ENCODE measurements at places on chromosomes 16 and 17.

DNA sequence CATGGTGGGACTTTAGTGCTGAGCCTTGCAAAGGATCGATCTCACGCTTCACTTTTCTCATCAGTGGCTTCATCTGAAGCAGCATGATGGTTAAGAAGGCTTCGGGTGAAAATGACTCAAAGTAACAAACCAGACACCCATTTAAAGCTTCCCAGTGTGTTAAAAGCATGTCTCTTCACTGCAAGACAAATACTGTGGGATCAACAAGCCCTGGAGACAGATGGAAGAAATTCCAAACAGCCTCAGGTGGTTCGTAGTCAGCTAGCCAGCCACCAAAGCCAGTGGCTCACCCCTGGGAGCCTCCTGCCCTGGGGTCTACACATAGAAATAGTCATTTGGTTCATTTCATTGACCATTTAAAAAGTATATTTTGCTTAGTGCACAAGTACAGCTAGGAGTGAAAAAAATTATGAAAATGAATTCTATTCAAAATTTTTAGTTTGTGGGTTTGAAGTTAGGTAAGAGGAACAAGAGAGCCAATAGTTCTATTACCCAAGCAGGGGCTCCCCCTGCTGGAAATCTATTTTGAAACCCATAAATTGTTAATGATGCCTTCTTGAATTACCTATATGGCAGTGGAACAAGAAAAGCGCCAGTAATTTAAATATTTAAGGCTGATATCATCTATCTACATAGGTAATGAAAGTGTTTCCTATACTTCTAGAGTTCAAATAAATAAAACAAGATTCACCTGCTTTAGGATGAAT, 51.6 kb downstream of the PMP22 start:
- DNase-seq, result no peak

- DNase-seq, result no peak
These were observed 25.4 kb upstream of the TOB1 start for GRCh38 chr17:50891577-50891989.

- DNase-seq, result no peak
These were observed 7.2 kb downstream of the TMEM94 start for GRCh38 chr17:75463603-75464002.

- no peak for DNase-seq
These were observed 12.2 kb upstream of the KCNJ2 start for GRCh38 chr17:70157151-70157550.
